ENCODE measurements at places on chromosomes 3 and 15. TPM values are rescaled to one million over a fixed set of nuclear protein-coding genes. Genes with fewer than 3 reads are reported as not detected.

PCOLCE2 gene
- total RNA-seq, result 31.6 TPM

PLAAT1 gene
- 0.90 TPM for total RNA-seq

PCLAF gene
- 6.6 TPM for total RNA-seq

HRG gene
- total RNA-seq, result not detected

CACNA2D2 gene
- not detected for total RNA-seq

TIMP4 gene
- 12.3 TPM for total RNA-seq

All from fibroblast of the aortic adventitia (primary cell).